ENCODE measurements at places on chromosomes 16 and 17.

- no peak for DNase-seq
Measured at GRCh38 chr17:954431-955164, 25.0 kb downstream of the NXN start.

- no peak for DNase-seq
Measured at GRCh38 chr16:27214084-27214961, 11.0 kb downstream of the KDM8 start.

DNA sequence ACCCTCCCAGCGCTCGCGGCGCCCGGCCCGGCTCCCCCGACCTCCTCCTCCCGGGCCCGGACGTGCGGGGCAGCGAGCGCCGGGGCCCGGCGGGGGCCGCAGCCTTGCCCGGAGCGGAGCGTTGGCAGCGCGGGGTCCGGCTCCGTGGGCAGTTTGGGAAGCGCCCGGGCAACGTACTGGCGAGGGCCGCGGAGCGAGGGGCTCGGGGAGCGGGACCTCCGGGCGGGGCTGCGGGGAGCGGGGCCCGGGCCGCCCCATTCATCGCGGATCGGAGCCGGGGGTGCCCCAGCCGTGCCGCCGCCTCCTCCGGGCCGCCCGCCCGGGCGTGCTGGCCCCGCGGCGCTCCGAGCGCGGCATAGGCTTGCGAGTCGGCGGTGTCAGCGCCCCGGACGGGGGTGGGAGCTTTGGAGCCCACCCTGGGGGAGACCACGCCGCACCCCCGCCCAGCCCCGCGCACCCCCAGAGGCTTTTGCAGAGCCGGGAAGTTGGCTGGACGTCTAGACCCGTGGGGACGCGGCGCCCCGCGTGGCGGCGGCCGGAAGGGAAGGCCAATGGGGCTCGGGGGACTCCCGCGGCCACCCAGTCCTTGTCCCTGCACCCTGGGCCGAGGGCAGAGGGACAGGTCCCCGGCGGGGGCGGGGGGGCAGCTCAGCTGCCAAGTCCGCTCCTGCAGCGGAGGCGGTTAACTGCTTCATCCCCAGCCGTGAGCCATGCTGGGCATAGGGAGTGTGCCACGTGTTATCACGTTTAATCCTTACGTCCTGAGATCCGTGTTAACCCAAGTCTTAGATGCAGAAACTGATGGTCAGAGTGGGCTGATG, 852 bp downstream of the ZNF469 start:
- no peak for DNase-seq

- no peak for DNase-seq
Measured at GRCh38 chr16:9596788-9597187, 505.3 kb downstream of the HAPSTR1 start.

- DNase-seq: no peak
Measured at GRCh38 chr16:6892966-6893365, 439.7 kb upstream of the RBFOX1 start.

DNA sequence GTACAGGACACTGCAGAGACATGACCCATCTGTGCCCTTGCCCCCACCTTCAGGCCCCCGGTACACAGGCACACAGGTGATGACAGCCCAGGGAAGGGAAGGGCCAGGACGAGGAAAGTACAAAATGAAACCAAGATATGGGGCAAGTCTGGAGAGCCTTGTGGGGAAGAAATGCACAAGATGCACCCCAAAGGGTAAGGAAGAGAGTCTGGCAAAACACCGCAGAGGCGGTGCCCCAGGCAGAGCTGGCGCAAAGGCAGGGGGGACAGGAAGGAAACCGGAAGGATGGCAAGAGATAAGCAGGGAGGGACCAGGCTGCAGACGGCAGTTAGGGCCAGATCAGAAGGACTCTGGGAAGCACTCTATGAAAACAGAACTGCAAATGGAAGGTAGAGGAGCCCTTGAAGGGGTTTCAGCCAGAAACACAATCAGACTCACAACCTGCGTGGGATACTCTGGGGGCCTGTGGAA, 81.4 kb downstream of the SLC39A11 start:
- no peak for DNase-seq

- no peak for DNase-seq
Measured at GRCh38 chr17:64180089-64181073, 50.4 kb upstream of the ERN1 start.

DNA sequence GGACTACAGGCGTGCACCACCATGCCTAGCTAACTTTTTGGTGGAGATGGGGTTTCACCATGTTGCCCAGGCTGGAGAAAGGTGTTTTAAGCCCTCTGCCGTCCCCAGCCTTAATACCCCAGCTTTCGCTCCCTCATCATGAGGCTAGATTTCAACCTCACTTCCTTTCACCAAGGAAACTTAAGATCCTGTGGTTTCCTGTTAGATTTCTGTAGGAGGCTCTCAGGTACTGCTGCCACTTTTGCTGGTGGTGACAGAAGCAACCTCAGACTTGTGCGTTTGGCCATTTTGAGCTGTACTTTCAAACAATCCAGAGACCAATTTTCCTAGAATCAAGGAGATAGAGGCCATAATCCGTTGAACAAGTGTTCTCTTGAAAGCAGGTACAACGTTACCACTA, 36.2 kb downstream of the MPHOSPH6 start:
- no peak for DNase-seq

Measured in GM18507 (cell line).